ENCODE measurements at places on chromosomes 2 and 18.

- DNase-seq, result no peak
Measured at GRCh38 chr2:176832086-176832485, 380.5 kb upstream of the HNRNPA3 start.

DNA sequence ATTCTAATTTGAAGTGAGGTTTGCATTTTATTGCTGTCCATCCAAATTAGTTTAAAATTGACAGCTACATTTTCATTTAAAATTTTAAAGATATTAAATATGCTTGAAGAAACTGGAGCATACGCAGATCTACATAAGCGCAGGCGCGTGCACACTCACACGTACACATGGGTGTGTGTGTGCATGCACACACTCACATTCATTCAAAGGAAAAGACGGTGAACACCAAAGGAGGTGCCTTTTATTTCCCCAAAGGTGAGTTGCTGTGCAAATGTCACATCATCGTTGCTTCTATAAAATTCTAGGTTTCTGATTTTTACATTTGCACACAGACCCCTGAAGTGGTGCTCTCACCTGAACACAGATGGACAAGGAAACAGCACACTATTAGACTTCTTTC is 194.2 kb downstream of the GRB14 start:
- no peak for DNase-seq

- DNase-seq, result no peak
Measured at GRCh38 chr2:149747456-149747855, 159.9 kb upstream of the MMADHC start.

DNA sequence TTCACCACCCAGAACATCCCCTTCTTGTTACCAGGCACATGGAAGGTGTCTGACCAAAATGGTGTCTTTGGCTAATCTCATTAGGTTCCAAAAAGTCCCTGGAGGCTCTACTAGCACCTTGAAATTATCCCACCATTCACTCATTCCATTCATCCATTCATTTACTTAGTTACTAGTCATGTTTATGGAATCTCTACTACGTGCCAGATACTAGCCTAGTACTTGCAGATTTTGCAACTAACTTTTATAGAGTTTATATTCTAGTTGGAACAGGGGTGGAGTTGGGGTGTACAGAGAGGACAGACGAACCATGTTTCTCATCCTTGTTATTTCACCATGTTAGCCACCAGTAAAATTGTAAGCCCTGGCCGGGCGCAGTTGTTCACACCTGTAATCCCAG is 4.0 kb upstream of the NOP58 start:
- no peak for DNase-seq

DNA sequence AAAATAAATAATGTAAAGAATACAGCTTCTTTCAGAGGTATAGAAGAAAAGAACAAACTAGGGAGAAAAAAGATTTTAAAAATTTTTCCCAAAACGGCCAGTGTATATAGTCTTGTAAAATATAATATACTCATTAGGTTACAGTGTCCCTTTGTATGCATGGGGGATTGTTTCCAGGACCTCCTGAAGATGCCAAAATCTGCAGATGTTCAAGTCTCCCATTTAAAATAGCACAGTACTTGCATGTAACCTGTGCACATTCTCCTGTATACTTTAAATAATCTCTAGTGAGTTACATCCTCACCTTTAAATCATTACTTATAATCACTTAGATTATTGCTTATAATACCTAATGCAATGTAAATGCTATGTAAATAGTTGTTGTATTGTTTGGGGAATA is 80.6 kb upstream of the LRRTM4 start:
- no peak for DNase-seq

- no peak for DNase-seq
Measured at GRCh38 chr2:168211664-168212163, 35.7 kb downstream of the STK39 start.

GRCh38 chr2:236601316-236602202 is 31.9 kb downstream of the ACKR3 start:
- no peak for DNase-seq

DNA sequence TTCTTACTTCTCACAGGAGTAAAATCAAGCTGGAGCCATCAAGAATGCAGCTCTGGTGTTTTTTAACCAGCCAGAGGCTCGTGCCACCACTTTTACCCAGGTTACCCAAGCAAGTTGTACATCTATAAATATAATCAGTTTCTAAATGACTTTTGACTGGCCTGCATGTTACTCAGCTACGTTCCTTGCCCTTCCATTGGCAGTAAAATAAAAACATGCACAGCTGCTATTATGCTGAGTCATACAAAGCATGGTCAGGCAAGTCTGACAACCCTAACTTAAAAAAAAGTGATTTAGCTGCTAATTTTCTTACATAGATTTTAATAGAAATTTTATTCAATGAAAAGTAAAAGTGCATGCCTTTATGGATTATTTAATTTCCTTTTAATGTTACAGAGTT is 111.7 kb upstream of the CSRNP3 start:
- DNase-seq, result no peak

GRCh38 chr18:2935438-2936192 is 77.3 kb downstream of the LPIN2 start:
- no peak for DNase-seq

DNA sequence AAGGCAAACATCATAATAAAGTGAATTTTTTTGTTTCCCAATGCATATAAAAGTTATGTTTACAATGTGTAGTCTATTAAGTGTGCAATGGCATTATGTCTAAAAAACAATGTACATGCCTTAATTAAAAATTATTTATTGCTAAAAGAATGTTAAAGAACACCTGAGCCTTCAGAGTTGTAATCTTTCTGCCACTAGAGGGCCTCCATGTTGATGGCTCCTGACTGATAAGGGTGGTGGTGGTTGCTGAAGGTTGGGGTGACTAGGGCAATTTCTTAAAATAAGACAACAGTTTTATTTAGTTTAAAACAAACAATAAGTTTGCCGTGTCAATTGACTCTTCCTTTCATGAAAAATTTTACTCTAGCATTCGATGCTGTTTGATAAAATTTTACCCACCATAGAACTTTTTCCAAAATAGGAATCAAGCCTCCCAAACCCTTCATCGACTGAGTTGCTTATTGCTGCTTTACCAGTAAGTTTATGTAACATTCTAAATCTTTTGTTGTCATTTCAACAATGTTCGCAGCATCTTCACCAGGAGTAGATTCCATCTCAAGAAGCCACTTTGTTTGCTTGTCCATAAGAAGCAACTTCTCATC is 32.3 kb downstream of the MAP3K2 start:
- DNase-seq, result no peak

- no peak for DNase-seq
Measured at GRCh38 chr2:173187941-173188788, 112.5 kb downstream of the MAP3K20 start.

DNA sequence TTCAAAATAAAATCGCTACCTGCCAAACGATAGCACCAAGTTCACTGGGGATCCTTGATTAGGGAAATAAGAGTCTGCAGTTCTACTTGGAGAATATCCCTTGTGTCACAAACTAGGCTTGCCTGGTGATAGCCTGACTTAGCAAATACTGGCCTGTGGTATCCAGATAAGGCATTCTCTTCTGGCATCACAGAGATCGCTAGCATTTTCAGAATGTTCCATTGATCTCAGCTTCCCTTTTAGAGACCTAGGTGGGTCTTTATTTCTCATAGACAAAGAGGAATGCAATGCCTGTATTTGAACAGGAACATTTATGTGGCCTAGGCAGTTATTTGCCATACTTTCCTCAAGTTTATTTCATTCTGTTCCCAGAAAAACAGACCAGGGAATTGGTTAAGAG is 349.1 kb downstream of the STK39 start:
- no peak for DNase-seq

DNA sequence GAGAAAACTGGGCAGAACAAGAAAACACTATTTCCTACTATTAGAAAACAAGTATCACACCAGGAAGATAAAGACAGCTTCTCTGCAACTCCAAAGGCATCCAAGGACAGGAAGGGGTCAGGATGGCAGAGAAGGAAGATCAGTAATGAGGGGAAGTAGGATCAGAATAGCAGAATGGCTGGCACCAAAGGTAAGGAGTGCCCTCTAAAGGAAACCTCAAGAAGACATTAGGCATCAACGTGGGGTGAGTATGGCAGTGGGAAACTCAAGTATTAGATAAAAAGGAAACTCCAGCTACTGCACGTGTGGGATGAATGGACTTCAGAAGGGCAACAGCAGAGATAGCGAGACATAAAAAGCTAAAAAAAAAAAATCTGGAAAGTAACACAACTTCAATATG is 25.9 kb downstream of the HDLBP start:
- DNase-seq, result no peak
